Effector memory CD4-positive, alpha-beta T cell (primary cell): ENCODE measurements at places on chromosomes 4 and X.

DNA sequence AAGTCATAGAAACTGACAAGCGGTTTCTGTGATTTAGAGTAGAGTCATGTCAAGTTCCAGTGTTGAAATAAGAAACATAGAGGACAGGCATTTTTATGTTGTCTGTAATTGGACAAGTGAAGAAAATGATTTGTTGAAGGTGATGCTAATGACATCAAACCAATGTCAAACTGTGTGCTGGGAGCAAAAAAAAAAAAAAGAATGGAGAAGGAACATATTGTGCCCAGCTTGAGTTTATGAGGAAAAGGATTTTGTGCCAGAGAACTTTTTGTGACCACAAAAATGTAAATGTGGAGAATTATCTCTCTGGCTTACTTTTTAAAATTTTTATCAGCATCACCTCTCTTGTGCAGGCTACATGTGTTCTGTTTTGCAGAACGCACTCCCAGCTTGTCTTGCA lies 495.7 kb downstream of the RAPGEF2 start:
- H3K27me3 ChIP-seq = no peaks in the 10 kb centered on the region
- H3K36me3 ChIP-seq = no peaks in the 10 kb centered on the region
- no peaks in the 10 kb centered on the region for H3K4me1 ChIP-seq
- no peak overlapping the region for H3K4me3 ChIP-seq

DNA sequence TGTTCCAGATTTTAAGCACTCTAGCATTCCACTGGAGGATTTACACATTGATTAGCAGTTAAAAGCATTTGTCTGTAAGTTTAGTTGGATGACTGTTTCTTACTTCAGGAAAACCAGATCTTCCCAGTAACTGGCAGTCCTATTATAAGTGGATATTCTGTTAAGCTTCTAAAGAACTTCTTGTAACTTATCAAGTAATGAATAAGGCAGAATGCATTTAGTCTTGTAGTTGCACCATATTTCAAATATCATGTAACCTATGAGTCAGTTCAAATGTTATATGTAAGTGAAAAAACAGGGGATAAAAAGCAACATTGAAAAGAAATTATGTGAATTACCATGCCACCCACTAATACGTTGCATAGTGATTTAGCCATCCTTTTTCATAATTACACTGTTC lies 30.2 kb upstream of the TENM3 start:
- H3K4me3 ChIP-seq = no peak overlapping the region
- no peak overlapping the region for H3K27ac ChIP-seq
- DNase-seq = no peak
- H3K4me1 ChIP-seq = no peaks in the 10 kb centered on the region
- H3K36me3 ChIP-seq = no peaks in the 10 kb centered on the region

DNA sequence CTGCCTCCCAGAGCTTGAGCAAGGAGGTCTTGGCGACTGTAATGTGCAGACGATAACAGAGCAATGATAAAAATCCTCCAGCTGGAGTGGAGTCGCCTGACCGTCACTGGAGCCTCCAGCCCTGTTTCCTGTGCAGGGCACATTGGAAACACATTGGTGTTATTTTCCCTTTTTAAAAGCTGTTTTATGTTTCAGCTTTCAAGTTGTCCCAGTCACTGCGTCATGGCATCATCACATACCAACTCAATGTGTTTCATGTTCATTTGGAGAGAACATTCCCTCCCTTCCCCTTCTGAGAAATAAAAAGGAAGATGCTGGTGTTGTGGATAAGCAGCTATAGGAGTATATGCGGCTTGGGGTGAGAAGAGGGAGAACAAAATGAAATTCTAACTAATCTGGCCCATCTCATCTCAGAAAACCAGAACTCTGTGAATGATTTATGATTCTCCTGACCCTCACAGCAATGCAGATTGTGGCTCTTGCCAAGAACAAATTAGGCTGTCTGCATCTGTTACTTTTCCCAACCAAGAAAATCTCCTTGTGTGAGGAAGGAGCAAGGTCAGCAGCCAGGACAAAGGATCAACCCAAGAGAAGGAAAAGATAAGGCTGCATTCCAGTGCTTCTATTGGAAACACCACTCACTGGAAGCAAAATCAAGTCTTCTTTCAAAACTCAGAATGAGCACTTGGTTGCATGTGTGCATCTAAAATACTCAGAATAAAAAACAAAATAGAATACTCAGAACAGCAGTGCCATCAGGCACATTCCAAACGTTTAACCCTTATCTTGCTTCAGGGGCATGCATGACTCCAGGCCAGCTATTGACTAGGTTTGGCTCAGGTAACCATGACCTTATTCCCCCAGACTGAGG lies 134.4 kb downstream of the RASL11B start:
- H3K27ac ChIP-seq = no peak overlapping the region
- no peak for DNase-seq
- no peaks in the 10 kb centered on the region for H3K27me3 ChIP-seq
- H3K36me3 ChIP-seq = no peaks in the 10 kb centered on the region
- H3K4me3 ChIP-seq = no peak overlapping the region

DNA sequence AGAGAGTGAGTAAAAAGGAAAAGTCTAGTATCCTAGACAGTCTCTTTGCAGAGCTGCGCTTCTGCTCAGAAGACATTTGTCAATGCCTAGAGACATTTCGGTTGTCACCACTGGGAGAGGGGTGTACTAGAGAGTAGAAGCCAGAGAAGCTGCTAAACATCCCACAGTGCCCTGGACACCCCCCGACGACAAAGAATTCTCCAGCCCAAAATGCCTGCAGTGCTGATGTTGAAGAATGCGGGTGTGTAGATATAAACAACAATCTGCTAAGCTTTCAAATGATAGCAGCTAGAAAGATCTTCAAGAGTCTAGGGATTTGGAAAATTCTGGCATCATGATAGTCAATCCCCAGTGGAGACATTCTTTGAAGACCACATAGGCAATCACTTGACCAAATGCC lies 90.1 kb downstream of the PALLD start:
- no peak overlapping the region for H3K27ac ChIP-seq
- H3K36me3 ChIP-seq = no peaks in the 10 kb centered on the region
- no peaks in the 10 kb centered on the region for H3K27me3 ChIP-seq

DNA sequence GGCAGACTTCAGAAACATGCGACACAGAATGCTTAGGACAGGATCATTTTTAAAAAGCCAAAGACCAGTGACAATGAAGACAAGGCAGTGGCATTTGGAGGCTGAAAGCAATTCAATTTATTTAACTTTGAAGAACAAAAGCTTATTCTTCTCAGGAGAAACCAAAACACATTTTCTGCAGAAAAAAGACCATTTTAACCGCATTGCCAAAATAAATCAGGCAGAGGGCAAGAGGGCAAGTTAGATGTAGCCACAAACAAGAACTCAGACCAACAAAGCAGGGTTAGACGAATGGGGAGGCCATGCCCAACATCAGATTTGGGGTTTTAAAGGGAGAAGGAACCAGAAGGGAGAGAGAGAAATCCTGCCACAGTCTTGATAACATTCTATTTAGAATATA lies 58.9 kb downstream of the RELL1 start:
- no peak overlapping the region for H3K27ac ChIP-seq
- H3K36me3 ChIP-seq = peaks cover 20% of the 10 kb centered on the region
- H3K27me3 ChIP-seq = no peaks in the 10 kb centered on the region
- DNase-seq = no peak
- H3K4me1 ChIP-seq = no peaks in the 10 kb centered on the region
- H3K4me3 ChIP-seq = no peak overlapping the region
